ENCODE measurements at places on chromosomes 3 and 15.

DNA sequence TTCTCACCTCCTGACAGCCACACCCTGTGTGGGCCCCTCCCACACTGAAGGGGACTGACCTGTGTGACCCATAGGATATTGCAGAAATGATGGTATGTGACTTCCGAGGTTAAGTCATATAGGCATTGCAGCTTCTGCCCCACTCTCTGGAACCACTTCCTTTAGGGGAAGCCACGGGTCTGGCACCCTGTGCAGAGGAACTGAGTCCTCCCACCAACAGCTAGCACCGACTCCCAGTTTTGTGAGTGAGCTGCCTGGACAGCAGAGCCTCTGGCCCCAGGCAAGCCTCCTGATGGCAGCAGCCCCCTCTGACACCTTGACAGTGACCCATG, 24.6 kb upstream of the SLC6A6 start:
- peak; percentile 10 for DNase-seq

DNA sequence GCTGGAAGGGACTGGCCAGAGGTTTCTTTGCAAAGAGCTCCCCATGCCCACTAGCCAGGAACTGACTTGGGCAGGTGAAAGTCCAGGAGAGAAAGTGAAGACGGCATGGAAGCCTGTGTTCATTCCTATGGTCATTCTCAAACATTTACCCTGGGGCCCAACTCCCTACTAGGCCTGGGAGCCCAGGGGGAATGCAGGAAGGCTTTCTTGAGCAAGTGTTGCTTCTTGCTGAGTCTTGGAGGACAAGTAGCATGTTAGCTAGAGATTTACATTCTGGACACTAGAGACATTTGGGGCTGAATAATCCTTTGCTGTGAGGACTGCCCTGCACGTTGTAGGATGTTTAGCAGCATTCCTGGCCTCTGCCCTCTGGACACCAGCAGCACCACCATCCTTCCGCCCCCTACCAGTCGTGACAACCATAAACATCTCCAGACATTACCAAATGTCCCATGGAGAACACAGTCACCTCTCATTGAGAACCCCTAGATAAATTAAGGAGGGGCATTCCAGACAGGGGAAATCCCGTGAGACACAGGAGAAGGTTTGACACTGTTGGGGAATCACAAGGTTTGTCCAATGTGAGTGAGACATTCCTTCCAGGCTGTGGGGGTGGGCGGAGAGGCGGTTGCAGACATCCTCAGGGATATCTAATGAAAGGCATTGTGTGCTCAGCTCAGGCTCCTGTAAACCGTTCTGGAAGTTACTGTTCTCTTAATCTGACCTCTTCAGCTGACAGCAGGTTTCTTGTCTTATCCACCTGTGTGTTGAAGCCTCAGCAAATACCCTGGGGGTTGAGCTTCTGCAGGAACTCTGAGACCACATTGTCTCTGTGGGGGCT, 236.2 kb downstream of the TLE3 start:
- no peak for DNase-seq

- DNase-seq: no peak
These were observed 61.6 kb upstream of the MAP4 start for GRCh38 chr3:48077815-48078214.

DNA sequence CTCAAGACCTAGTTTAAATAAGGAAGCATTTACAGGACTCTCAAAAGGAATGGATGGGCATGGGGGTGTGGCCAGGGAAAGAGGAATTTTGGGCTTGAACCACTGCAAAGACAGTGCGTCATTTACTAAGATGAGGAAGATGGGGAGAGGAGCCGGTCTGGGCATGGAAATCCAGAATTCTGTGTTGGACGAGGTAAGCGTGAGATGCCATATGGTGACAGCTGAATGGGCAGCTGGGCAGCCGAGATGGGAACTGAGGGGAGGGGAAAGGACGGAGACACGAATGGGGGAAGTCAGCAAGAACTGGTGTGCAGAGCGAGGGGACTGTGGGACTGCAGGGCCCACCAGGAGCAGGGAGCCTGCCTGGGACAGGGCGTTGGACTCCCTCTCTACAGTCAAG, 24.2 kb downstream of the TMEM44 start:
- no peak for DNase-seq

DNA sequence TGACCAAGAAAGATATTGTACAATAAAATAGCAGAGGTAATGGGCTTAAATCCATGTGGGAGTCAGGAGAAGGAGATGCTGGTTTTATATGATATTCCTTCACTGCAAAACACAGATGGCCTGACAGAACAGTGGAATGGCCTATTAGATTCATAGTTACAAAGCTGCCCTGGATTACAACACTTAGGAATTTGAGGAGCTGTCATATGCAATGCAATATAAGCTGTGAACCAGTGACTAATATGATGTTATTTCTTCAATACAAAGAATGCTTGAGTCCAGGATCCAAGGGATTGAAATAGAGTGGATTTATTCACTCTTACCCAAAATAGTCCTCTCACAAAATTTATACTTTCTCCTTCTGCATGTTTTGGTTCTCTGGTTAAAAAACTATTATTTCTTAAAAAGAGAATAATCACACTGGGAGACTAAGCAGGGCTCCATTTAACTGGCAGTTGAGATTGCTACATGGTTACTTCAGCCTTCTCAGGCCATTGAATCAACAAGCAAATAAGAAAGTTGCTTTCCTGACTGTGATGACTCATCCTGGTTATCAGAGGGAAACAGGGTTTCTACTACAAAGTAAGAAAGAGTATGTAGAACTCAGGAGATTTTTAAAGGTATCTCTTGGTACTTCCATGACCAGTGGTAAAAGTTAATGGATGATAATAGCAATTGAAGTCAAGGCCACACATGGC, 79.8 kb upstream of the ZPLD1 start:
- DNase-seq: no peak

GRCh38 chr15:62553911-62554563, 389.0 kb upstream of the C2CD4B start:
- no peak for DNase-seq

GRCh38 chr15:45100884-45101625, 12.9 kb downstream of the DUOX2 start:
- DNase-seq: no peak

- no peak for DNase-seq
These were observed 345.2 kb upstream of the TPRG1 start for GRCh38 chr3:188826574-188826973.

GRCh38 chr15:32700501-32701150, 17.2 kb upstream of the GREM1 start:
- no peak for DNase-seq

GRCh38 chr15:82871358-82871757, 61.9 kb downstream of the WHAMM start:
- no peak for DNase-seq

DNA sequence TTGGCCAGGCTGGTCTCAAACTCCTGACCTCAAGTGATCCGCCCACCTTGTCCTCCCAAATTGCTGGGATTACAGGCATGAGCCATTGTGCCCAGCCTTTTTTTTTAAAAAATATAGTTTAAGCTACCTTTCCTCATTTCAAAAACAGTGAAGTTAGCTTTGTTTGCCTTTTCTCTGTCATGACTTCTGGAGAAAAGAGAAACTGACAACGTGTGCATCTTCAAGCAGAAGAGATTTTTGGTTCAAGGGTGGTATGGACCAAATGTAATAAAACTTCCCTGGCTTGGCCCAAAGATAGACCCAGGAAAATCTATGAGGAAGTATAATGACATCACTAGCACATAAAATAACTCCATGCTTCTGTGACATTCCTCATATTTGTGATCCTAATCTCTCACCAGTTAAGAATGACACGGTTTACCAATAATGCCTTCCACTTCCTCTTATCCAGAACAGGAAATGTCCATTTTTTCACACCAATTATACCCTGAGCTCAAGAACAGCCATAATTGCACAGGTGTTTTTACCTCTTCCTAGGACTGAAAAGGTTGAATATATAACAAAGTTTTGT, 781.2 kb upstream of the NR2F2 start:
- no peak for DNase-seq

GRCh38 chr3:117695871-117696645, 986.5 kb downstream of the TUSC7 start:
- no peak for DNase-seq

- no peak for DNase-seq
These were observed 2.9 kb downstream of the TNFSF10 start for GRCh38 chr3:172520301-172520831.

GRCh38 chr3:27713435-27714145, 8.5 kb downstream of the EOMES start:
- no peak for DNase-seq

- no peak for DNase-seq
These were observed 372.0 kb downstream of the GABRG3 start for GRCh38 chr15:27342991-27343390.

DNA sequence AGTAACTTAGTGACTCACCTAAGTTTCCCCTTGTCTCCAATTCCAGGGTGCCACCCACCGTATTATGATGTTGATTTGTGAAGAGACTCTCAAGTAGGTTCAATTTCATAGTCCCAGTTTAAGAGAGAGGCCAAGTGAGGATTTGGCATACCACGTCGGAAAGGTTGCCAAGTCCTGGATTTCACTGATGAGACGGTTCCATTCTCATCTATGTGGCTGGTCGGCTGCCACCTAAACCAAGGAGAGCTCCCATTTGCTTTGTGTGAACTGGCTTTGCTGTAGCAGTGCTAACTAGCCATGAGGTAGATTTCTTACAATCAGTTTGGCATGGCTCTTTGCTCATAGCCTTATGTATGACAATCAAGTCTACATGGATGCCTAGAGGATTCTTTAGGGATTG, 653.6 kb downstream of the NLGN1 start:
- no peak for DNase-seq

GRCh38 chr3:166799-167198, 29.8 kb upstream of the CHL1 start:
- no peak for DNase-seq

DNA sequence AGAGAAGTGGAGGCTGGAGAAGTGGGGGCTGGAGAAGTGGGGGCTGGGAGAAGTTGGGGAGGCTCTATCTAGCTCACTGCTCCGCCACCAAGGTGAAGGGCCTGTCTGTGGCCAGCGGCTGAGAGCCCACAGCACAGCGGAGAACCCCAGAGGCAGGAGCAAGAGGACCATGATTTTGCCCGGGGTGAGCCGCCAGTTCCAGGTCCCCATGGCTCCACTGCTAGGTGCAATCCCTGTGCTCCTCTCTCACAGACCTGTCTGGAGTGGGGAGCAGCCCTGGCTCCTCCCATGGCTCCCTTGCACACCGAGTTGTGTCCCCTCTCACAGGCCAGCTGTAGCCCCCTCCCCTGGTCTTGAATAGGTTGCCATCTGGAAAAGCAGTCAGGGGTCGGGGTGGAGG, 4.7 kb upstream of the NRROS start:
- DNase-seq: no peak

DNA sequence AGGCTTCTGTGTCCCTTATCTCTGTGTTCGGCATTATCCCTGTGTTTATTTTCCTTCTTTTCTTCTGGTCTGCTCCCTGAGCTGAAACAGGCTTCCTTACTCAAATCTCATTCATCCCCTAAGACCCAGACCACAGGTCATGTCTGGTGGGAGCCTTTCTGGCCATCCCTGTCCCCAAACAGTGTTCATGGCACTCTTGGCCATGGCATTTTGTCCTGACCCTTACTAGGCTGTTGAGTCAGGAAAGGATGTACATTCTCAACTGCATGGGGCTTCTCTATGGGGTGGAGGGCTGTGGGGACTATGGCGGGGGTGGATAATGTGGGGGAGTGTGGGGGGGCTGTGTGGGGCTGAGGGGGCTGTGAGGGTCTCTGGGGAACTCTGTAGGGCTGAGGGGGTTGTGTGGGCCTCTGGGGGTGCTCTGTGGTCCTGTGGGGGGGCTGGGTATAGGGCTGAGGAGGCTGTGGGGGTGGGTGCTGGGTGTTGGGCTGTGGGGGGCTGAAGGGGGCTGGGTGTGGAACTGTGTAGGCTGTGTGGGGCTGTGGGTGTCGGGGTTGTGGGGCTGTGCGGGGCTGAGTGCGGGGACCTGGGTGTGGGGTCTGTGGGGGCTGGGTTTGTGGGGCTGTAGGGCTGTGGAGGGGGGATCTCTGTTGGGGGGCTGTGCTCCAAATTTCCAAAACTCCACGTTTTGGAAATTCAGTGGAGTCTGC, 64.3 kb downstream of the KLF13 start:
- no peak for DNase-seq
